ENCODE measurements at places on chromosomes 2 and 18.

- DNase-seq = peak; percentile 73
Observed at GRCh38 chr2:222708274-222708710, 36.8 kb downstream of the MOGAT1 start.

GRCh38 chr2:159298967-159299366 is 12.5 kb upstream of the WDSUB1 start:
- DNase-seq = no peak

GRCh38 chr2:63842149-63843061 is 709 bp downstream of the UGP2 start:
- DNase-seq = no peak

- DNase-seq = no peak
Observed at GRCh38 chr2:197934261-197934933, 130.0 kb downstream of the PLCL1 start.

DNA sequence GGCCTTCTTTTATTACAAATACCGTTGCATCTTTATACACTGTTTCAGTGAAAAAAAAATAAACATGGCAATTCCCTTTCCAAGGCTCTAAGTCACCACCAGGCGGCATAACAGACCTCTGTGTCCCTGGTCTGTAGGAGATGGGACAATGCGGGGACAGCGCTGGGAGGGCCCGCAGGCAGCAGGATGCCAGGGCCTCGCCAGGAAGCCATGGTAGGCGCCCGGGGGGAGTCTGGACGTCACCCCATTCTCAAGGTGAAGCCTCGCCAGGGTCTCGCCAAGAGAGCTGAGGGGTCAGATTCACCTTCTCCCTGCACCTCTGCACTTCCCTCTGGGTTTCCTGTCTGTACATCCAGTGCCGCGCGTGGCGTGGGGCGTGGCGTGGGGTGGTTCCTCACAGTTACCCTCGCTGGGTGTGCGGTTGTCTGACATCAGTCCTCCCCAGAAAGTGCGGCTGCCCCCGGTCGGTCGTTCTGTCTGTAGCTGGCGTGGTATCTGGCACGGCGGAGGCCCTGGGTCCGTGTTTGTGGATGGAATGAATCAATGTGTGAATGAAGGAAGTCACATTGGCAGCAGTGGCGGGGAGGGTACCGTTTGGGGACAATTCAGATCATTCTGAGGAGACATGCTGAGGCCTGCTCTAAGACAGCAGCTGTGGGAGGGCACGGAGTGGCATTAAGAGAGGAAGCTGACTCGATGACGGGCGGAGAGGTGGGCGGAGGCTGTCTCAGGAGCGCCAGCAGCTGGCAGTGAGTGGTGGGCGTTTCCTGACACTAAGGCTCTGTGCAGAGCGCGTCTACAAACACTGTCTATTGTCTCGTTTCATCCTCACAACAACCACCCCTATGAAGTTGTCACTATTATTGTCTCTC is 46.0 kb downstream of the LRRFIP1 start:
- DNase-seq = peak; percentile 94

GRCh38 chr2:7773362-7774360 is 856.4 kb downstream of the RNF144A start:
- no peak for DNase-seq

Data from activated CD8-positive, alpha-beta memory T cell treated with anti-CD3 and anti-CD28 coated beads, Interleukin-2, amount 50 U/mL, for 4 hours (primary cell).